ENCODE measurements at places on chromosomes 7 and 10.

- no peak for DNase-seq
Observed at GRCh38 chr7:40024048-40024447, 74.0 kb downstream of the CDK13 start.

DNA sequence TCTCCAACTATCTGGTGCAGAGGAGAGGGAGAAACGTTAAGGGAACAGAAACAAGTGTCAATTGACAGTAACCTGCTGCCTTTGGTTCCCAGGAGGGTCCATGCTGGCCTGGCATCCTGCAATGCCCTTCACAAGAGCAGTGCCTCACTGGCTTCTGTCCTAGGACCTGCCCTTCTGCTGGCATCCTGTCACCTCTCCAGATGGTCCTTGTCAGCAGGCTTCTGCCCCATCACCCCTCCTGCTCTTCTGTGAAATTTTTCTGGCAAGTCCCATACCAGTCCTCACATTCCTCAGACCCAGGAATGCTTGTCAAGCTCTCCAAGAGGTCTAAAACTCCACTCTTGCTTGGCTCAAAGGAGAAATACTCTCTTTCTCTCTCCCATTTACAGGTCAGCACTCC, 34.2 kb downstream of the C10orf67 start:
- DNase-seq: no peak

DNA sequence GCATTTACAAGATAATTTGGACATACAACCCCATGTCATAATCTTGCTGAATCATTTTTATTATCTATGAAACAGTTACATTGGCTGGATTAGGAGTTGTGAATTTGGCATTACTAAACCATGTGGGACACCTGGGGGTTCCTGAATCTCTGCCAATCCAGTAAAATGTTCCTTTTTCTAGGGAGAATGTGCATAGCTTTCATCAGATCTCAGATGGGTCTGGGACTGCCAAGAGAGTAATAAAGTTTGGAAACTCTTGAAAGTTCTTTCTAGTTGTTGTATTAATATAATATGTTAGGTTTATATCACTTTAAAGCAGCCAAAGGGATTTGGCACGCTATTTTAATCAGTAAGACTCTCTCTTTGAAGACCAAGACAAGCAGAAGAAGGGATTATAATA, 62.7 kb downstream of the SEMA3E start:
- no peak for DNase-seq

DNA sequence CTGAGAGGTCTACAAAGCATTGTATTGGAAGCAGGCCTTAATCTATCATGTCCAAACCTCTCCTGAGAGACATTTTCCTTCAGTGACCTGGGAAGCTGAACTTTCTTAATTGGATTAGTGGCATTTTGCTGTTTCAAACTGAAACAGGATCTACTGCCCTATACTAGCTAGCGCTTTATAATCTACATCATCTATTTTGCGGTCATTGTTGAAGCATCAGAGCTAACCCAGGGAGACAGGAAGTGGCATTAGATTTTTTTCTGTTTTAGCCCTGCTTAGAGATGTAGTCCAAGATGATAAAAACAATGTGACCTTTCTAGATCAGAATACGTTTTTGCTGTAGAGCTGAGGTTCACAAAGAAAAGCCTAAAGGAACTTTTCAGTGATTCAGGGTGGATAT, 147.4 kb upstream of the AGR3 start:
- no peak for DNase-seq

DNA sequence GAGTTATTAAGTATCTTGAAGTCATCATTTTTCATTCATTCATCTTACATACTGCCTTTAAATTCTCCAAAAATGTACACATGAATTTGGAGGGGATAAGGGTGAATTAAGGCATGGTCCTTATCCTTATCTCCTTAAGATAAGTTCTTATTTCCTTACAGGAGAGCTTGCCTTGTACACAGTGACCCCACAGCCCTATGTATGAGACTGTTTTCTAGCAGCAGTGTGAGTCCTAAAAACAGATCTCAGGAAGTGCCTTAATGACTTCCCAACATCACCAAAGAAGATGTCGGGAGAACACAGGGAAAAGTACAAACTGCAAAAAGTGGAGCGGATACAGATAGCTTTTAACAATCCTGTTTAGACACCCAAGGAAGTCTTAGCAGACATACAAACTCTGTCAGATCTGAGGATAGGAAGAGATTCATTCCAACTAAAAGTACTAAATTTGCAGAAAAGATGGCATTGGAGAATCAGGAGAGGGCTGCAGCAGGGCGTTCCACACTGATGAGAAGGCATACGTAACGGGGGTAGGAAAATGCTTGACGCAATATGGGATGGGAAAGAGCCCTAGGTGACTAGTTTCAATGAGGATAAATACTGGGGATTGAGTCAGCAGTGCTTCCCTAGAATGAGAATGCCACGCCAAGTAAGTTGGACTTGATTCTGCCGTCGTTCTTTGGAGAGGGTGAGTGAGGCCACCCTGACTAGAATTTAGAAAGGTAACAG, 570.2 kb downstream of the PARD3 start:
- no peak for DNase-seq

DNA sequence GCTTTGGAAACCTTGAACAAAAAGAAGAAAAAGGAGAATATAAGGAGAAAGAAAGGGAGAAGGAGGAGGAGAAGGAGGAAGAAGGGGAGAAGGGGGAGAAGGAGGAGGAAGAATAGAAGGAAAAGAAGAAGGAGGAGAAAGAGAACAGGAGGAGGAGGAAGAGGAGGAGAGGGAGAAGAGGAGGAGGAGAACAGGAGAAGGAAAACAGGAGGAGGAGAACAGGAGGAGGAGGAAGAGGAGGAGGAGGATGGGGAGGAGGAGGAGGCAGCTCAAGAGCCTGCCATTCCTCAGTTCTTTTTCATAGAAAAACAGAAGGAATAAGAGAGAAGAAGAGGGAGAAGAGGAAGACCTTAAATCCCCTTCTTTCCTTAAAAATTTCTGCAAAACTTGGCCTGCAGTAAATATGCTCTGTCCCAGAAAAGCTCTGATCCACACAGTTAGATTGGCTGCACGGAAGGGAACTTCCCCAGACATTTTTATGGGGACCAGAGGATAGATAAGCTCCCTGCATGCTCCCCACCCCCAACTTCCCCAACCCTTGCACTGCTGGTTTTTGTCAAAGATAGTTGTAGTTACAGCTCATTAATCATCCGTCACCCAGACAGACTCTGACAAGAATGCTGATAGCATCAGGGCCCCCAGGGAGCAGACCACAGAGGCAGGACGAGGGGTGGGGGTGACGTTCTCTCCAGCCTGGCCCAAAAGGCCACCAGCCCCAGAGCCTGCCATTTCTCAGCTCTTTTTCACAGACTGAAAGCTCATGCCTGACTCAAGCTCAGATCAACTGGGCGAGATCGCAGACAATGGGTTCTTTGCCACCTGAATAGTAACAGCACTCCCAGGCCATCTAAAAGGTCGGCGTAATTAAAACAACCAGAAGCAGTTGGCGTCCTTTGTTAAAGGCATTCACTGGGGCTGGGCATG, 34.5 kb upstream of the LYZL1 start:
- no peak for DNase-seq

DNA sequence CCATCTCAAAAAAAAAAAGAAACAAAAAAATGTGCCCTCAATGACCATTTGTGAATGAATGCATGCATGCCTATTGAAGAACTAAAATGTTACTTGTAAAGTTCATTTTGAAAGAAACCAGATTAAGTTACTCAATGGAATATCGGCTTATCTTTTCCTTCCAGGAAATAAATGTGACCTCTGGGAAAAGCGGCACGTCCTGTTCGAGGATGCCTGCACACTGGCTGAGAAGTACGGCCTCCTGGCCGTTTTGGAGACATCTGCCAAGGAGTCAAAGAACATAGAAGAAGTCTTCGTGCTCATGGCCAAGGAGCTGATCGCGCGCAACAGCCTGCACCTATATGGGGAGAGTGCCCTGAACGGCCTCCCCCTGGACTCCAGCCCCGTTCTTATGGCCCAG, 21.9 kb downstream of the RAB19 start:
- no peak for DNase-seq

GRCh38 chr10:3926675-3927525, 141.9 kb upstream of the KLF6 start:
- no peak for DNase-seq

- DNase-seq: no peak
Observed at GRCh38 chr10:28715757-28716156, 38.4 kb downstream of the BAMBI start.

DNA sequence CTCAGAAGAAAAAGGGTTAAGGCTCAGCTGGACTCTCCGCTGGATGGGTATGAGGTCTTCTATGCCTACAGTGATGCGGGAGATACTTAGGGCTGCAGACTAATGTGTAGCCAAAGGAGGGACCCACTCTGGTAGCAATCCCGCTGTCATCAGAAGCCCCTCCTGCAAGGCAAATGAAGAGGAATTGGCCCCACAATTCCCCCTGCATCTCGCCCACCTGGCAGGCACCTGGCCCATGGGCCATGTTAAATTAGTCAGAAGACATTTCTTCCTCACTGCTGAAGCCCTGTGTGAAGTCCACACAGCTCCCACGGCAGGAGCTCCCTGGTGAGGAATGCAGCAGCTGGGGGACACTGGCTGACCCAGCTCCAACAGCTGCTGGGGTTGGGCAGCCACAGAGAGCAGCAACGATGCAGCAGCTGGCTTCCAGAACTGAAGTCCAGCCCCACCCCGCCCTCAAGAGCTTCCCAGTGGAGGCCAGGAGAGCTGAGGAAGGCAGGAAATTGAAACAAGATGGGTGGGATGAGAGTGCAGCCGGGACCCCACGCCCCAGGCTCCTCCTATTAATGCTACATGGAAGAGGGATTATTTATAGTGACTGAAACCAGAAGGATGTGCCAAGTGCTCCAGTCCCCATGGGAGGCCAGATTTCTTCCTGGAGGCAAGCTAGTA, 5.5 kb downstream of the VSTM4 start:
- no peak for DNase-seq

DNA sequence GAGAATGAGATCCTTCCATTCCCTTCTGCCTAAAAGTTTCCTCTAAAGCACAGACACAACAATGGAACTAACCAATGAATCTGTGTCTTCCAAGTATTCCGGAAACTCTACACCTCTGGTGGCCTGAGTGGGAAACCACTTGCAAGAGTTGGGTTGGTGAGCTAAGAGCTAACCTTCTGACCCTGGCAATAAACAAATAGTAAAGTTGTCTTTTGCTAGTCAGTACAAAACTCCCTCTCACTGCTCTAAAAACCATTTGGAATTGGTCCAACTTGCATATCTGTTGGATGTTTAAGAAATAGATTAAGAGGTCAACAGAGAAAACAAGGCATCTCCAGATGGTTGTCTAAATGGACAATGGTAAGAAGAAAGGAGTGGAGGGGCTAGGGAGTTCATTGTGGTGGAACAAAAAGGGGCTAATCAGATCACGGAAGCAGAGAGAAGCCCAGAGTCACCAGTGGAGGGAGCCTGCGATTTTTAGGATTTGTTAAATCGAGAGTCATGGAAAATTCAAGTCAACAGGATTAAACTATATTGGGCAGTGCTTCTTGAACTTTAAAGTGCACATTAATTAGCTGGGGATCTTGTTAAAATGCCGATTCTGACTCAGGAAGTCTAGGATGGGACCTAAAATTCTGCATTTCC, 192.3 kb downstream of the EVX1 start:
- no peak for DNase-seq

DNA sequence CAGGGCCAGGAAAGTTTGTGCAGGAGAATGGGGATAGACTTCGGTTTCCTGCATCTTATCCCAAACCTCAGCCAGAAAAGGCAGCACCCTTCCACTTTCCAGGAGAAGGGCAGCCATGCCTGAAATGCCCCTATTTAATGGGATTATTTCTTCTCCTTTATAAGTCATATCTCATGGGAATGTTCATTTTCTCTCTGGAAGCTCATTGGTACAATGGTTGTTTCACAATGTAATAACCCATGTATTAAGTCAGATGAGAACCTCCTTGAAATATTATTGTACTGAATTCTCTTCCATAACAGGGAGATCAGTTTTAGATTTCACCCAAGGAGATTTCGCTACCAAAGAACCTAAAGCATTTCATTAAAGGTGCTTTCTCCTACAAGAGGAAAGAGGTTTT, 457.5 kb downstream of the KCNMA1 start:
- no peak for DNase-seq
